ENCODE measurements at places on chromosomes 2 and 18.

GRCh38 chr2:10964052-10964790, 52.5 kb downstream of the KCNF1 start:
- DNase-seq = no peak

GRCh38 chr2:240387325-240387668, 48.2 kb upstream of the GPC1 start:
- no peak for DNase-seq

DNA sequence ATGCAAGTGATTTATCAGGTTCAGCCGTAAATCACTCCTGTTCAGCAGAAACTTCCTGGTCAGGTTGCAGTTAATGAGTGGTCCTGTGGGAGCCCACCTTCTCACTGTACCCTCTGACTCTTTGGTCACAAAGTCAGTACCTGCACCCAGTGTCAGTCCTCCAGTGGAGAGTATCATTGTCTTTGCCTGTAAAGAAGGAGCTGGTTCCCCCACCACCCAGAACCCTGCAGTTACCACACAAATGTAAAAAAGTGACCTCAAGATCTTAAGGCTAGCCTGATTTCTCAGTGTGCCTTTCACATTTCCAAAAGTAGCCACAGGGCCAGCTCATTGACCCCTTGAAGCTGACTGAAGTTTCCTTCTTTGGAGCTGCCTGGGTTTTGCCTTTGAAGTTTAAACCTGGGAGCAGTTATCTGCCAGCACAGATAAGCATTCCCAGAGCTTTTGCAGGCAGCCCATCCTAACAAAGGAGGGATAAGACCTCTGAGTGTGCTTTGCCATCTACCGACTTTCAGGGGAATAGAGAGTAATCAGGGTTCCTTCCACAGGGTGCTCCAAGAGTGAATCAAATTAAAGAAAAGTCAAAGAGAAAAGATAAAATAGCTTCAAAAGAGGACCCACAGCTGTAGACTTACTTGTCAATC, 725.2 kb downstream of the CPS1 start:
- DNase-seq = no peak

GRCh38 chr2:237296756-237297155, 117.2 kb downstream of the COL6A3 start:
- DNase-seq = no peak

- no peak for DNase-seq
Observed at GRCh38 chr2:76829374-76830234, 692.6 kb downstream of the LRRTM4 start.

- DNase-seq = no peak
Observed at GRCh38 chr2:160912276-160912675, 248.0 kb upstream of the TANK start.

All from RPMI7951 (cell line).